Stimulated activated CD4-positive, alpha-beta T cell treated with anti-CD3 and anti-CD28 coated beads, Interleukin-15, amount 100 ng/mL, for 24 hours (primary cell): ENCODE measurements at places on chromosomes 13 and 19.

DNA sequence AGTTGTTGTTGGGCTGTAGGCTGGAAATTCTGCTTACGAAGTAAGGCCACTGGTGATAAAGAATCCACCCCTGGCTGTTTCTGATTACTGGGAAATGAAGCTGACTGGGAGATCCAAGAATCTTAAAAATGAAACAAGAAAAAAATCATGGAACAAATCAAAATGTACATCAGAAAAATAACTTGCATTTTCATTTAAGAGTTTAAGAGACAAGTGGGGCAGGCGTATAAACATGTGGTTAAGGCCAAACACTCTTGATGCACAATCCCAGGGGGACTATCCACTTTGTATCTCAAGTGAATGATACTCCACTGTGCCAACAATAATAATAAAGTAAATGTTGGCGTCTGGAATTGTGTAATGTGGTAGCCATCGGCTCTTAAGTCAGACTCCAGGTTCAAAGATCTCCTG, 24.6 kb downstream of the ZMYM5 start:
- no peak for DNase-seq

GRCh38 chr13:45718992-45719391, 16.9 kb downstream of the CBY2 start:
- DNase-seq = no peak

- DNase-seq = no peak
Observed at GRCh38 chr13:111474136-111475002, 153.9 kb downstream of the TEX29 start.

- no peak for DNase-seq
Observed at GRCh38 chr13:90445179-90445578, 902.3 kb upstream of the MIR17HG start.

DNA sequence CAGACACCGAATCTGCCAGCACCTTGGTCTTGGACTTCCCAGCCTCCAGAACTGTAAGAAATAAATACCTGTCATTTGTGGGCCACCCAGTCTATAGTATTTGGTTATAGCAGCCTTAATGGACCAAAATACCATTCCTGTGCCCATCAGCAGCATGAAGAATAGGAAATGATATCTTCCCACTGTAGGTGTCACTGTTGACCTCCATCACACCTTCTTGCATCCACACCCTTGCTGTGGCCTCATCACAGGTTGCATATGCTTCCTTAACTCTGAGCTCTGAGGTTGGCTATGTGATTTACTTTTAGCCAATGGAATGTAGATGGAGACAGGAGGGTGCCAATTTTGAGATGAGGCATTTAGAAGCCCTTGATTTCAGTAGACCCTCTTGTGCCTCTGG, 242.0 kb upstream of the TSHZ3 start:
- DNase-seq = no peak

- no peak for DNase-seq
Observed at GRCh38 chr19:1896508-1896907, 8.7 kb upstream of the ADAT3 start.

DNA sequence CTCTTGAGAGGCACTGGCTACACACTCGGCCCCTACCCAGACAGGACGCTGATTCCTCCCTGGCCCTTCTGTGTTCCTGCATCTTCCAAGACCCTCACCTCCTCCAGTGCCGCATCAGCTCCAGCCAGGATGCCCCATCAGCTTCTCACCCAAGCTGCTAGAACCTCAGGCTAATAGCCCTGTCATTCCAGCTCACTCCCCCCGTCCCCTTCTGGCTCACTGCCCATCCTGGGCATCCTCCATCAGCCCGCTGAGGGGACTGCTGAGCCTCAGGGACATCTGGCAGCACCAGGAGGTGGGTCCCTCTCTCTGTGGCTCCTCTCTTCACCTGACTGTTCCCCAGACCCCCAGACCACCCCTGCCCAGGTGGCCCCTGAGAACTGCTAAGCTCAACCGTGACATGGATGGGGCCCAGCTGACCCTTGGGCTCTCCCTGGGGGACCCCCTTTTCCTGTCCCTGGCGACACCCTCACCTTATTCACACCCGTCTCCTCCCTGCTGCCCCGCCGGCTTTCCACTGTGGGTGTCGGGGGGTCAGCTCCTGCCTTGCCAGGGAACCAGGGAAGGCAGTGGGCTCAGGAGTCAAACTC, 4.8 kb downstream of the FFAR3 start:
- no peak for DNase-seq

GRCh38 chr19:1481893-1482360, 2.9 kb upstream of the C19orf25 start:
- DNase-seq = no peak

- DNase-seq = no peak
Observed at GRCh38 chr13:88456151-88456550, 785.0 kb downstream of the SLITRK5 start.

DNA sequence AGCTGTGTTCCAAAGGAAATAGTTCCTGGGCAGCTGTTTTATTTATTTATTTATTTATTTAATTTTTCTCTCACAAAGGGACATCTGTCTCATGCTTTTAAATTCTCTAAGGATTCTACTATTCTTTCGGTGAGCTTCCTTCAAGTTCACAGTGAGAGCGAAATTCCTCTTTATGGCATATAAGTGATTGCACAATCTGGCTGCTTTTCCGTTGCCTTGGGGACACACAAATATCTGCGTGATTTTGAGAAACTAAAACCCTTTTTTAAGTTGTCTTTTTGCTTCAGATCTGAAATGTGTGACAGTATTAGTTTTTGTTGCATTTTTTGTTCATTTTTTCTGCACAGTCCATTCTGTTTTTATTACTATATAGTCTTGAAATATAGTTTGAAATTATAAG, 19.2 kb downstream of the ZNF486 start:
- DNase-seq = no peak

DNA sequence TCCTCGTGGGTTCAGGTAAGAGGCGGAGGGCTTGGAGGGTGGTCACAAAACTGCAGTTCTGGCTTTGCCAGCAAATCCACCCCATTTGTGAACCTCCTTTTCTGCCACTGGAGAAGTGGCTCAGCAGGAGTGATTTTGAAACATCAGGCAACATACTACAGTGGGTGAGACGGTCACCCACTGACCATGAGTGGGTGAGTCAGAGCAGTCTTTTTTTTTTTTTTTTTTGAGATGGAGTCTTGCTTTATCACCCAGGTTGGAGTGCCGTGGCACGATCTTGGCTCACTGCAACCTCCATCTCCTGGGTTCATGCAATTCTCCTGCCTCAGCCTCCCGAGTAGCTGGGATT, 3.0 kb downstream of the TOMM40 start:
- no peak for DNase-seq

GRCh38 chr19:38661996-38662395, 14.5 kb downstream of the ACTN4 start:
- no peak for DNase-seq

DNA sequence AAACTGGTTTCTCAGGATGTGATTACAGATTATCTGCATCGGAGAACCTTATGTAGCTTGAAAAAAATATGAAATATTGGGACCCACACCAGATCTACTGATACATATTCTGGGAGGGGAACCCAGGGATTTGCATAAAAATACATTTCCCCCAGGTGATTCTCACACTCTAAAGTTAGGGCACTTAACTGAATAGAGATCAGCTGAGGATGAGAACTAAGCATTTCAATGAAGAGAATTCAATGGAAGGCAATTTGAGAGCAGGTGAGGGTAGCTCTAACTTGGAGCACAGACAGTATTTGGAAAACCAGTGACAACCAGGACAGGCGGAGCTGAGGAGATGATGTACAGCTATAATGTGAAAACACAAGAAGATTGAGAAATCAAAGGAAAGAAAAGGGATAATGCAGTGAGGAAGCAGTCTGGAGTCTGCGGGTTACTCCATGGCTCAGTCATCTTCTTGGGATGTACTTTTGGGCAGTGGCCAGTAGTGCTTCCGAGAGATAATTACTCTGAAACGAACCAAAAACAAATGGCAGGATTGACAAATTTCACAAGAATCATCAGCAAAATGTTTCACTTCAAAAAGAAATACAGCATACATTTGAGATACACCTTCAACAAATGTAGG, 6.1 kb upstream of the OXGR1 start:
- no peak for DNase-seq

GRCh38 chr13:34941436-34941834, 635 bp upstream of the NBEA start:
- no peak for DNase-seq

- no peak for DNase-seq
Observed at GRCh38 chr19:46691104-46691503, 25.8 kb downstream of the PRKD2 start.

DNA sequence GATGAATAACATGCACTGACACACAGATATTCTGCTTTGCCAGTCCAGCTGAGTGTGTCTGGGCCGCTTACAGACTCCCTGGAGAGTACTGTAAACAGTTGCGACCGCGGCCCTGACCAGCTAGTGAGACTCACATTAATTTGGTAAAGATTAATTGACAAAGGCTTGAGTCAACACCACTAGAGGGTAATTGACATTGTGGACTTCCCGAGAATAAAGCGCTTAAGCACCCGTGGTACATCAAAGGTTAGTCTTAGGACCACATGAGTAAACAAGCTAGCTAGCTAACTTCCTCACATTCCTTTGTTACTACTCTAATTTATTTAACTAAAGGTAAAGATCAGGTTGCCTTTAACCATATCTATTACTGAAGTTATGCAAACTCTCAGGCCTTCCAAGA, 624.4 kb upstream of the ARGLU1 start:
- DNase-seq = no peak

DNA sequence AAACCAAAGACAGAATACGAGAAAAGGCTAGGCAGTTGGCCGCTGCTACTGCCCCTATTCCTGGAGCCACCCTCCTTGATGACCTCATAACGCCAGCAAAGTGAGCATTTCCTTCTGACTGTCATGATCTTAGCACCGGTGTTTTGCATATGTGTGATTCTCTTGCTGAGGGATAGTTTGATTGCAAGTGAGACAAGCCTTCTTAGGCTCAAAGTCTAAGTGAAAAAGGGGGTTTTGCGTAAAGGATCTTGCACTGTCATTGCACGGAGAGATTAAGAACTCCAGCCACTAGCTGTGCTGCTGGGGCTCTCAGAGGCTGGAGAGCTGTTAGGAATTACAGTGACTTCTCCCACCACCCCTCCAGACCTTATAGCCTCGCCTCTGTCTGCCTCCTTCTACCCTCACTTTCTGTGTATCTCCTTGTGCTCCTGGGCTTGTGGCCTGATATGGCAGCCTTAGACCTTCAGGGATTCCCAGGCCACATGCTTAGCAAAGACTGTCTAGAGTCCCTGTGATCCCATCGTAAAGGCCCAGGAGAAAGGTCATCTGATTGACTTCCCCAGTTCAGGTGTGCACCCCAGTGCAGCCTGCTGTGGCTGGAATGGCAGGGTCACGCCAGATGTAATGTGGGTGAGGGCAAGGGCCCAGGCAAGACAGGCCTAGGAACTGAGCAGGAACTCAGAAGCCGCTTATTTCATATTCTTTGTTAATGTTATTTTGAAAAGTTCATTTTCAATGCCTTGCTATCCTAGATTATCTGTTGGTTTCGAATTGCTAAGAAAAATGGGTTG, 12.6 kb downstream of the GPATCH1 start:
- DNase-seq = no peak

GRCh38 chr19:43331435-43332010, 22.0 kb upstream of the CD177 start:
- DNase-seq = no peak

DNA sequence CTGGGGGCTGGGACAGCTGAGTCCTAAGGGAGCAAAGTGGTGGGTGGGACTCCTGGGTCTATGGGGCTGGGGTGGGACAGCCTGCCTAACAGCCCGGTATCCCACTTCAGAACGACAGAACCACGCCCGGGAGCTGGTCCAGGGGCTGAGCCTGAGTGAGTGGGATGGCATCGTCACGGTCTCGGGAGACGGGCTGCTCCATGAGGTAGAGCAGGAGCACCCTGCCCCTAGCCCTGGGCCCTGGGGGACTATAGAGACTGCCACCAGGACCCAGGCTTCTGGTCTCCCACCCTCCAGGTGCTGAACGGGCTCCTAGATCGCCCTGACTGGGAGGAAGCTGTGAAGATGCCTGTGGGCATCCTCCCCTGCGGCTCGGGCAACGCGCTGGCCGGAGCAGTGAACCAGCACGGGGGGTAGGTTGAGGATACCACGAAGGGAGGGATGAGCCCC, 8.6 kb downstream of the SPHK2 start:
- DNase-seq = no peak

- DNase-seq = no peak
Observed at GRCh38 chr19:6047741-6048251, 62.5 kb downstream of the RFX2 start.

- no peak for DNase-seq
Observed at GRCh38 chr19:12155324-12155860, 1.1 kb downstream of the ZNF625 start.

DNA sequence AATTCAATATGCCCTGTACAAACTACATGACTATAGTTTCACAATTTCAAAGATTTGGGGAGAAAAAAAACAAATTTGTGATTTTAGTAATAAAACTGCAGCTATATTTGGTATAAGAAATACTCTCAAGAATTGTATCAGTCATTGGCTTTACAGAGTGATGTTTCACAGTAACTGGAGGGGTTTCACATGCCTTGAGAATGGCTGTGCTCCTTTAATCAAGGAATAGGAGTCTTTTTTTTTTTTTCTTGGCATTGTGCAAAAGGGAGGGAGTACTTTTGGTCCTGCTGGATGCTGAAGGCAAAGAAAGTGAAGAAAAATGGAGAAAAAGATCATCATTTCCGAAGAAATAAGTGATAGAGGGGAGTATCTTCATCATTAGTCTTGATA, 6.8 kb downstream of the ZNF507 start:
- no peak for DNase-seq

- DNase-seq = no peak
Observed at GRCh38 chr13:101492251-101492910, 39.9 kb downstream of the ITGBL1 start.

GRCh38 chr19:14655726-14656125, 18.9 kb downstream of the ADGRE3 start:
- no peak for DNase-seq

DNA sequence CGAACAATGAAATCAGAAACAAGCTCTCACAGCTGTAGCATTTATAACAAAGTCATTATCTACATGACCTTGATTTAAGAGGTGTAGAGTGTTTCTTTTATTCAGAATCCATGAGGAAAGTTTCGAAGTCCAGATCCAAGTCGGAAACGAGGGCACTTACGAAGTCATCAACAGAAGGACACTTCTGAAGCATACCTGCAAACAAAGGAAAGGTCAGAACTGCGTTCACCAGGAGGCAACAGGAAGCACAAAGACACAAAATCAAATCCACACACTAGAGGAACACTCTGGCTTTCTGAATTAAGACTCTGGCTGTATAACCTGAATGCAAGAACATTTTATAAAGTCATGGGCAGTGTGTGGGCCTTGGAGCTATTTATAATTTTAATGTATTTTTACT, 158.9 kb downstream of the MIPEP start:
- DNase-seq = no peak

DNA sequence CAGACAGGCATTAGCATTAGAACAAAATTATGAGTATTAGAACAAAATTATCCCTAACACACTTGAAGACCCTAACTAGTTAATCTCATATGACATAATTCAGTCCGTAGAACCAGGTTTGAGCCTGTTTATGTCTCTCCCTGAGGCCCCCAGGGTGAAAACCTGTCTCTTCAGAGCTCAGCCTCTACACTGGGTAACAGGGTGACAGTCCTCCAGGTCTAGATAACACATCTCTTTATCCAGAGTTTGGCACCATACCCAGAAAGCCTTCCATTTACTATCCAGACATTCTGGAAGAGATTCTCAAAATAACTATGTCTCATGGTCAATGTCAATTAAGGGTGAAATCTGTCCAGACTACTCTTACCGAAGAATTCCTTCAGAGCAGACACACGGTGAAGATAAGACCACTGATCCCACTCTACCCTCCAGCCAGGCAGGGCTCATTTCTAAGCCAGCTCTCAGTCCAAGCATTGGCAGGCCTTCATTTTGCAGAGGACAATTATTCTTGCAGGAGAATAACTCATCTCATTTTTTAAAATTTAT, 1195.3 kb downstream of the EFNB2 start:
- DNase-seq = no peak
